Naive B cell (primary cell): ENCODE measurements at places on chromosomes 12 and 14.

DNA sequence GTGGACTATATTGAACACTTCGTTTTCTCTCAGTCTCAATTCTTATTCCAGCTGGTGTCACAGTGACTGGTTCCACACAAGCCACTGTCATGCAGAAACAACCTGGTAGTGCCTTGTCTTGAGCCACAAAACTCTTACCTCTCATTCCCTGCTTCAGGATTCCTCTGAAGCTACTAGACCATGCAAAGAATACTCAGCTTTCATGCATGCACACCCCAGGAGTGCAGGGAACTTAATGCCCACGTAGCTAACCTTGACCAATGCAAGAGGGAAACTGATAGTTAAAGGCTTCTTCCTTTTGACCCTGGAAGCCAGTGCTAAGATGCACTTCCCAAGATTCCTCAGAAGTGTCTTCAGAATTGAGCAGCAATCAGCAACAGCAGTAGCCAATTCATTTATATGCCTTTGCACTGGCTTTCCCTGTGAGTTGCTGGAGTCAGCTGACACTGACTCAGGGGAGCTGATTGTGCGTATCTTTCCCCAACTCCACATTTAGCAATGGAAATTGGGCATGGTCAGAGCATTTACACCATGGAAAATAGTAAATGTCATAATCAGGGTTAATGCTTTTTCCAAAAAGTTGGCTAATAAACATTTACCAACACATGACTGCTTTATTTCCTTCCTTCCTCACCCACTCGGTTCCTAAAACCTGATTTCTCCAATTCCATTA lies 113.6 kb upstream of the SLC35F4 start:
- DNase-seq = no peak
- no peak overlapping the region for H3K27ac ChIP-seq
- no peaks in the 10 kb centered on the region for H3K36me3 ChIP-seq
- H3K4me3 ChIP-seq = no peak overlapping the region
- peaks cover 12% of the 10 kb centered on the region for H3K27me3 ChIP-seq
- H3K4me1 ChIP-seq = no peaks in the 10 kb centered on the region

GRCh38 chr12:110561471-110562201 lies 21.5 kb downstream of the PPTC7 start:
- H3K4me1 ChIP-seq = peaks cover 40% of the 10 kb centered on the region
- H3K27ac ChIP-seq = peak overlapping the region; percentile 96
- H3K36me3 ChIP-seq = peaks cover 9% of the 10 kb centered on the region

- no peak overlapping the region for H3K4me3 ChIP-seq
- peak overlapping the region; percentile 92 for H3K27ac ChIP-seq
- no peaks in the 10 kb centered on the region for H3K36me3 ChIP-seq
- DNase-seq = peak; percentile 68
- no peaks in the 10 kb centered on the region for H3K27me3 ChIP-seq
- H3K4me1 ChIP-seq = peaks cover 75% of the 10 kb centered on the region
Observed at GRCh38 chr12:132451172-132451835, 38.6 kb upstream of the FBRSL1 start.

DNA sequence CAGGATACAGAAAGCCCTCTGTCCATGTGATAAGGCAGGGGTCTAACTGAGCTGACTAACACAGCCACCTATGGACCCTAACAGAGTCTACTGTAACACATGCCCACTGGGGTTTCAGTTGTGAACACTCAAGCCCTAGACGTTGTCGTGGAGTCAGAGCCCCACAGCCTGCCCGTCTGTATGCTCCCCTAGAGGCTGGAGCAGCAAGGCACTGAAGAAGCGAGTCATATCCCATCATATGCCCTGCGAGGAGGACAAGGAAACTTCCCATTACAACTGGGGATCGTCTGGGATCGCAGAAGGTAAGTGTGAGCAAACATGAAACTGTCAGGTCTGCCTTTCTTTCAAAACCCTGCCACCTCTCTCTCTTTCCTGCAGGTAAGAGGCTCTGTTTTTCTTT lies 138.1 kb downstream of the GPR65 start:
- H3K27me3 ChIP-seq = peaks cover 43% of the 10 kb centered on the region
- DNase-seq = no peak
- H3K36me3 ChIP-seq = no peaks in the 10 kb centered on the region
- H3K27ac ChIP-seq = no peak overlapping the region

GRCh38 chr12:54350743-54351142 lies 13.5 kb downstream of the GPR84 start:
- no peak for DNase-seq
- H3K4me3 ChIP-seq = no peak overlapping the region
- H3K4me1 ChIP-seq = peaks cover 15% of the 10 kb centered on the region
- H3K27me3 ChIP-seq = no peaks in the 10 kb centered on the region

GRCh38 chr12:96982671-96983070 lies 75.6 kb downstream of the NEDD1 start:
- H3K4me3 ChIP-seq = no peak overlapping the region
- H3K36me3 ChIP-seq = no peaks in the 10 kb centered on the region
- peaks cover 6% of the 10 kb centered on the region for H3K4me1 ChIP-seq
- peaks cover 17% of the 10 kb centered on the region for H3K27me3 ChIP-seq
- H3K27ac ChIP-seq = no peak overlapping the region

DNA sequence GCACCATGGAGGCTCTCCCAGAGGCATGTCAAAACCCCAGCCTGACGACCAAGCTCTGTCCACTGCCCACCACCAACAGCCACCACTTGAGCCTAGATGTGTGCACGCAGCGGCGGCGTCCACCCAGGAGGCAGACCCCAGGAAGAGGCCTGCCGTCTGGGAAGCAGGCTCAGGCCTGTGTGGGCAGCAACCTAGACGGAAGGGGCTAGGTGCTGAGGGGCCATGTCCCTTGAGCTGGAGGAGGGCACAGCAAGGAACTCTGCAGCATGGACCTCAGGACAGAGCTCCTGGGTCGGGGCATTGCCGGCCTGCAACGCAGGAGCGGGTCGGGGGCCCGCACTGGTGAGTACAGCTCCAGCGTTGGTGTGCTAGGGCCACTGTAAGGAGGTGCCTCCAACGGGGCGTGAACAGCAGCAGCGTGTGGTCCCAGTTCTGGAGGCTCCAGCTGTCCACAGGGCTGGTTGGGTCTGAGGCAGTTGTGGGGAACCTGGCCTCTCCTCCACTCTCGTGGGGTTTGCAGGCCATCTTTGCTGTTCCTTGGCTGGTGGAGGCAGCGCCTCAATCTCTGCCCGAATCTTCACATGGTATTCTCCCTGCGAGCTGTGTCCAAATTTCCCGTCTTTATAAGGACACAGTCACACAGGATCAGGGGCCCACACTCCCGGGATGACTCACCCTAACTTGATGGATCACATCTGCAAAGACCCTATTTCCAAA lies 20.5 kb downstream of the ZBTB42 start:
- no peaks in the 10 kb centered on the region for H3K36me3 ChIP-seq
- H3K4me1 ChIP-seq = peaks cover 15% of the 10 kb centered on the region
- no peak overlapping the region for H3K4me3 ChIP-seq
- peaks cover 8% of the 10 kb centered on the region for H3K27me3 ChIP-seq
